ENCODE measurements at places on chromosomes 4 and X. TPM values are rescaled to one million over a fixed set of nuclear protein-coding genes. Genes with fewer than 3 reads are reported as not detected.

DNA sequence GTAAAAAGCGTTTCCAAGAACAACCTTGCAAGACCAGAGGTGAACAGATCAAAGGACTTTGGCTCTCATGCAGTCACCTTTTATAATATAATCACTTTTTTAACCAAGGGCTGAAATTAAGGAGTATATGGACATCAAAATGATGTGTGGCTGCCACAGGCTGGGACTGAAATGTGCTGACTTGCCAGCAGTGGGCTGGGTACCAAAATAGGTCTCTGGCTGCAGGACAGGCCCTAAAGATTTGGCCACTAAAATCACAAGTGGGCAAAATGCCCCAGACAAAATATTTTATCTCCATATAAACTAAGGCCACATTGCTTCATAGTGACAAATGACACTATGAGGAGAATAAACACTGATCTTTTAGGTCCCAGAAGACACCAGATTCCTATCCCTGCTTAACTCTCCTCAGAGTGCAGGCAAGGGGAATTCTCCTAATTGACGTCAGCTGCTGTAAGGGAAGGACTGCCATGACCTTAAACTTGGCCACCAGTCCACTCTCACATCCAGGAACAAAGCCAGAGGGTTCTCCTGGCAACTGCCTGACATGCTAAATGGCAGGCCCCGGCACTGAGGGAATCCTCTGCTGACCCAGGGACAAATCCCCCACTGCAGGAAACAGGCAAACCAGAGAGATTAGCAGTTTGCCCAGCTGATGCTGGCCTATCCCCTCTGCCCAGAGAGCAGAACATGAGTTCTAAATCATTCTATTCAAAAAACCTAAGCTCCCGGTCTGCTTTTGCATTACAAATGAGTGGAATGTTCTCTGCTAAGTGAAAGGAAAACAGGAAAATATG, 155.8 kb downstream of the PPP3CA start:
- DNase-seq, result peak; percentile 69

PASD1 gene
- total RNA-seq, result not detected

DNA sequence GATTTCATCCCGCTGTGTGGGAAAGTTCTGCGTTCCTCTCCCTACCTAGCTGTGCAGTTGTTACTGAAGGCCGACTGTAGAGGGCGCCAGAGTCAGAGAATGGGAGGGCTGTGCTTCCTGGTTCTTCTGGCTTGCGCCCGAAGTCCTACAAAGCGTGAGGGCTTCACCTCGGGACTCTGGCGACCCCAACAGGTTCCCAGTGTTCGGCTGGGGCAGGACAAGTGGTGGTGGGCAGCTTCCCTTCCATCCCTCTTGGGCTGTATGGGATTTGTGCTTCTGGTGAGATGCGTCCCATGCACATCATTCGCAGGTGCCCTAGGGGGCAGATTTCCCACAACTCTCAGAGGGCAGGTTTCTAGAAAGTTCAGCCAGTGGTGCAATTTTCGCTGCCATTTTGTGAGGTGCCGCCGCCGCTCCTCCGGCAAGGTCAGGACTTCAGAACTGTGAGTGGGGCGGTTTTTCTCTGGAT, 27.3 kb downstream of the CT45A1 start:
- DNase-seq, result no peak

GPAT3 gene
- total RNA-seq, result 0.93 TPM

- no peak for DNase-seq
Observed at GRCh38 chr4:3355266-3355748, 62.5 kb downstream of the RGS12 start.

IBSP gene
- not detected for total RNA-seq

DNA sequence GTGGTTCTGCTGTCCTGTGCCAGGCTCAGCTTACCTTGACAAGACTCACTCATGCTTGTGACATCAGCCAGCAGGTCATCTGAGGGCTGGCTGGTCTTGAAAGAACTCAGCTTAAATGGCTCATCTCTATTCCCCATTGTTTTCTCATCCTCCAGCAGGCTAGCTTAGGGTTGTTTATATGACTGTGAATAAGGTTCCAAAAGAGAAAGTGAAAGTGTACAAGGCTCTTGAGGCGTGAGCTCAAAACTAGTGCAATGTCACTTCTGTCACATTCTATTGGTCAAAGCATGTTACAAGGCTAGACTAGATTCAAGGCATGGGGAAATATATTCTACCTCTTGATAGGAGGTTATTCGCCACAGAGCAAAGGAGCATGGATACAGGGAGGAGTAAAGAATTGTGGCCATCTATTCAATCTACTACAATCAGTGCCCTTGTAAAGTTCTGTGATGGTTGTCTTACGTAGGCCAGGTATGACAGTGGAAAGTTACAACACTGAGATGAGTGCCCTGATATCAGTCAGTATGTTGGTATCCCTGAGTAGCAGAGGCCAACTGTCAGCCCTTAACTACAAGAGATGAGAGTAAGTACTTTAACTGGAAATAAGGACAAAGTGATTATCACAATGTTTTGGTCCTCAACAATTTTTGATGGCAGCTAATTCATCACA, 19.8 kb upstream of the TMLHE start:
- DNase-seq, result no peak

GRCh38 chrX:23136816-23137215, 137.1 kb downstream of the DDX53 start:
- DNase-seq, result no peak

POLN gene
- 2.2 TPM for total RNA-seq

DNA sequence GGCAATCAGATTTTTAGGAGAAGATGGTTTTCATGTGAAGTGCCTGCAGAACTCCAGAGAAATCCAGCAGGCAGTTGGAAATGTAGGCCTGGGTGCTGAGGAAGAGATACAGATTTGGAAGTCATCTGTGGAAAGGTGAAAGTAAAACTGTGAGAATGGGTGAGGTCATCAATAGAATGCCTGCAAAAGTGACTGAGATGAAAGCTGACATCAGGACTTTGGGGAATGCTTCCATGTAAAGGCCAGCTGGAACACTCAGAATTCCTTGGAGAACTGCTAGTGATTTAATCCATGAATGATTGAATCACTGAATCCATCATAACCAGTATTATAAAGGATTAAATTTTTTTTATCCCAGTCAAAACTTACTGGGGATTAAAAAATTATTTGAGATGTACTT, 124.5 kb upstream of the GIMD1 start:
- no peak for DNase-seq

MAP7D2 gene
- 0.77 TPM for total RNA-seq

DNA sequence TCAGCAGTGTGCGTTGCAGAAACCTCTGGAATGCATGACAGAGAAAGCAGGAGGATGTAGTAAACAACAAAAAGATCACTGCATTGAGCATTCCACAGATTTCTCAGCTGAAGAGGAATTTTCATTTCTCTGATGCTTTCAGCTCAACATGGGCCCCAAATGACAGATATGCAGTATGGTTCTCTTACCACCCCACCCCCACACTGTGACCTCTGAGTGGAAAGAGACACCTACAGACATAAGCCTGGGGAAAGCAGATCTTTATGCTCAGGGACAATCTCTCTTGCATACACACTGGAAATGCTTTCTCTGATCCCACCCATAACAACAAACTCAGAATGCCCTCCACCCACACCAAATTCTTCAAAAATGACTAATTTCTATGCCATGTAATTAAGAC, 983.7 kb upstream of the LCORL start:
- DNase-seq, result peak; percentile 59

PABPC1L2A gene
- total RNA-seq, result not detected

DNA sequence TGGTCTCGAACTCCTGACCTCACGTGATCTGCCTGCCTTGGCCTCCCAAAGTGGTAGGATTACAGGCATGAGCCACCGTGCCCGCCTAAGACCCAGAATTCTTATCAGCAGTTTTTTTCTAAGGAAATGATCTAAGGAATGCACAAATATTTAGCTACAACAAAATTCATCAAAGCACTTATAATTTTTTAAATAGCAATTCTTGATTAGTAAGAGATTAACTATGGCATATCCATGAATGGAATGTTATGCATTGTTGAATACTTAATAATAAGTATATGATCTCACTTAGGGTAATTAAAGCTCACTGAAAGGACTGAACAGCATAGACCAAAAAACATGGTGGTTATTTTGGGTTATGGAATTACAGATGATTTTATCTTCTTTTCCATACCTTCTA, 18.4 kb downstream of the CENPU start:
- DNase-seq, result no peak

DNA sequence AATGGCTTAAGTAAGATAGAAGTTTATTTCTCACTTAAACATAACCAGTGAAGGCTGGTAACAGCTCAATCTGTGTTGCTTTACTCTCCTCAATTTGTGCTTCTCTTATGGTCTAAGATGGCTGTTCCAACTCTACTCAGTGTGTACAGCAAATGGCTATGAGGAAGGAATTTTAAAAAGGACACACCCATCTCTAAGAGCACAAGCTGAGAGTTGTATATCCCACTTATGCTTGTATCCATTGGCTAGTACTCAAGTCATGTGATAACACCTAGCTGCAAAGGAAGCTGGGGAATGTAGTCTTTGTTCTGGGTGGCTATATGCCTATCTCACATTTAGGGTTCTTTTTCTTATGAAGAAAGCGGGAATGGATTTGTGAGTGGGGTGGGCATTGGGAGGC, 63.3 kb downstream of the GPAT3 start:
- DNase-seq, result peak; percentile 50

PHOX2B gene
- total RNA-seq, result not detected

- DNase-seq, result no peak
Observed at GRCh38 chr4:6581566-6582121, 6.7 kb downstream of the MAN2B2 start.

ADH4 gene
- not detected for total RNA-seq

DNA sequence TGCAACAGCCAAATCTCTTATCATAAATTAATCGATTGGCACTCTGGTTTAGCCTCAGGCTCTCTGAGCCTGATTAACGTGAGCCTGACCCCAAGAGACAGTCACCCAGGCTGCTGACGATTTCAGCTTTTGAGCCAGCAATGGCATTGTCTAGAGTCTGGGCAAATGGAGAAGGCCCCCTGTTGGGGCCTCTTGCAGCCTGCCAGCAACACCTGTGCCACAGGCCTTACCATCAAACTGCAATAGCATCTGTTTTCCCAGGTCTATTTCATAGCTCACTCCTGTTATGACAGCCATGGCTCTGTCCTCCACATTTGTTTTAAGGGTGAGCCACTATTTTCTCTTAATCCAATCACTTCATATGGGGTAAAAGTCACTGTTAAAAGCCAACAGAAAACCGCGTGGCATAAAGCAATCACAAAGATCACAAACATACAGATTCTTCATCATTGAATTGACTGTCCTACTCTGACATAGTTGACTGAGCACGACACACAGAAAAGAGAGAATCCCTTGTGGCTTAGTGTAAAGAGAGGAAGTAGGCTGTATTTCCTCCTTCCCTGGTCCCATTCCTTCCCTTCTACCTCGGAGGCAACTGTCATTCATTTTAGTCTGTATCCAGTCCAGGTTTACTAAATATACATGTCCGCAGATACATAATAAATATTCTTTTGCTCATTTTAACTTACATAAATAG, 47.8 kb downstream of the SLC9A7 start:
- DNase-seq, result no peak

DNA sequence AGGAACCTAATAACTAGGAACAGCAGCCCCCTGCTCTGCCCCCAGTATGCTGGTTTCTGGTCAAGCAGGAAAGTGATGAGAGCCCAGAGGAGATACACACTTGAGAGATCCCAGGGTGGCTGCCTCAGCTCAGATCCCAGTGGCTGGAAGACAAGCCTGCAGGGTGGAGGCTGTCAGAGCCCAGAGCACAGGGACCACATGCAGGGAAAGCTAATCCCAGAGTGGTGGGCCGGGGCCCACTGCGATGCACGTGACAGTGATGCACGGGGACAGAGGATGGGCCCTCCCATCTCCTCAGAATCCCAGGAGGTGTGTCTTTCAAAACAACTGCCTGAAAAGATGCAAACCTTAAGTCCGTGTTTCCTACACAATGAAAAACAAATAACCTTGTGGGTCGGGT, 29.1 kb upstream of the CRMP1 start:
- DNase-seq, result no peak

DNA sequence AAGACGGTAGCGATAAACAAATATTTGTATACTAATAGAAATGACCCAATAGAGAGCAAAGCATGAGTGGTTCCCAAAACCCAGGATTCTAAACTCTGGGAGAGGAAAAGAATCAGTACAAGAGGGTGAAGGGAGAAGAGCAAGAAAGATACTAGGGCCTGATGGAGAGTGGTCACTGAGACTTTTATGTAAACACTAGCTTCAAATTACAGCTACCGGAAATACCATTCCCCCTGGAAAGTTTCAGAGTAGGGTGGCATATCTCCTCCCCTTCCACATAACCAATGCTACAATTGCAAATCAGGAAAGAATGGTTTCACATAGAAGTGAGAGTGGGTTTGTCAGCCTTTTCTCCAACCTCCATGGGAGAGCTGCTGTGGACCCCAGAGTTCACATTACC, 77.1 kb downstream of the EIF4E start:
- DNase-seq, result peak; percentile 38

DNA sequence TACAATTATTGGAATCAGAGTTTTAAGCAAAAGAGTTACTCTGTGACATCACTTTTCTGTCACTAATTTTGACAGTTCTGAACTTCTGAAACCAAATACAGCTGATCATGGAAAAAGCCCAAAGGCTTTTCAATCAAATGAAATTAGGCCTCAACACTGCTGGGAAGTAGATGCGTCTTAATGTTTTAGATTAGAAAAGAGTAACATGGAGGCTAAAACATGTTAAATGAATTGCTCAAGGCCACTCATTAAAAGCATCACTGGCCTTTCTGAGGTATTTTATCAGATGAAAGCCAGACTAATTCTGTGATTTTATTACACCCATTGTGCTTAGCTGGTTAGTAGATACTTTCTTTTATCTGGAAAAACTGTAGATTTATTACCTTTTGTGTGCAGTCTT, 672.6 kb downstream of the CENPC start:
- DNase-seq, result no peak

SRPK3 gene
- total RNA-seq, result 0.45 TPM

DNA sequence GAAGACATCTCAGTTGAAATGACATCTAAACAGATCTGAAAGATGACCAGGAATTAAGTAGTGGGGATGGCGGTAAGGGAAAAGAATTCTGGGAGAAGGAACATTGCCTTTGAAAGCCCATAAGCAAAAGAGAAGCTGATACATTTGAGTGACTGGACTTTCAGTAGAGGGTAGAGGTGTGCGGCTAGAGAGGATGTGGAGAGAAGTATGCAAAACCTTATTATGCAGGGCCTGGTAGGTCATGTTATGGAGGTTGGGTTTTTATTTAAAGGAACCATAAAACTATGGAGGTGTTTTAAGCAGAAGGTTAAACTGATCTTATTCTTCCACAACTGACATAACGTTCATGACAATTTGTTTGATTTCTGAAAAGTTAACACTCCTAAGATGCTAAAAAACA, 36.3 kb downstream of the RPS6KA3 start:
- no peak for DNase-seq

EVC2 gene
- total RNA-seq, result 3.2 TPM

SUPT20HL1 gene
- total RNA-seq, result not detected

TXK gene
- not detected for total RNA-seq
